Right lung (tissue), 10 donors: ENCODE measurements at places on chromosomes 4 and X.

GRCh38 chrX:64437218-64437617 lies 42.0 kb upstream of the MTMR8 start:
- DNase-seq: no peak

- DNase-seq: no peak
Observed at GRCh38 chr4:168496834-168497233, at the start of gene PALLD. Gene PALLD (plus strand): TSS chr4:168497052.

DNA sequence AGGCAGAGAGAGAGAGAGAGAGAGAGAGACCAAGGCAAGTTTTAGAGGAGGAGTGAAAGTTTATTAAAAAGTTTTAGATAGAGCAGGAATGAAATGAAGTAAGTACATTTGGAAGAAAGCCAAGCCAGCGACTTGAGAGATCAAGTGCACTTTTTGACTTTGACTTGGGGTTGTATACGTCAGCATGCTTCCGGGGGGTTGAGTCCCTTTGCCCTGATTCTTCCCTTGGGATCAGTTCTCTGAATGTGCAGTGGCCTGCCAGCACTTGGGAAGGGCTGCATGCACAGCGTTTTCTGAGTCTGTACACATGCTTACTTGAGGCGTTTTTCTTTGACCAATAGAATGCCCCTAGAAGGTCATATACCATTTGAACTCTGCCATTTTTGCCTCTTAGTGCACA lies 400.5 kb downstream of the PDGFC start:
- DNase-seq: no peak

DNA sequence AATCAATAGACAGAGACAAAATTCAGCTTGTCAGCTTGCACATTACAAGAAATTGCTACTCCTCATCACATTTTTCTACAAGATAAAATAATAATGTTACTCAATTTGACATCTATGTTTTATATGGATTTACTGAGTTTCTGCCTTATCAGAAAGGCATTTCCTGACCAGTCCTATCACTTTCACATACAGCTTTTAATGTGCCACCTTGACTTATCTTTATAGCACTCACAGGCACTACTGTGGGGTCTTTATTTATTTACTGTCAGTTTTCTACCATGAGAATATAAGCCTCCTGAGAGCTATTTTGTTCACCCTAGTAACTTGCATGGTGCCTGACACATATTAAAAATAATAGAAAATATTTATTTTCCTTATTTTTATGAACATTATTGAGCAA lies 6.0 kb downstream of the NDST4 start:
- DNase-seq: no peak
